Sigmoid colon (tissue), 7 donors: ENCODE measurements at places on chromosomes 13 and 19. TPM values are rescaled to one million over a fixed set of nuclear protein-coding genes. Genes with fewer than 3 reads are reported as not detected.

- DNase-seq: no peak
Measured at GRCh38 chr13:98515818-98516465, 61.0 kb downstream of the STK24 start.

GRCh38 chr19:12837225-12837624 lies 1.1 kb upstream of the MAST1 start:
- DNase-seq: no peak

Gene VRK3
- 17.4 TPM for total RNA-seq

Gene URAD
- not detected for total RNA-seq

DNA sequence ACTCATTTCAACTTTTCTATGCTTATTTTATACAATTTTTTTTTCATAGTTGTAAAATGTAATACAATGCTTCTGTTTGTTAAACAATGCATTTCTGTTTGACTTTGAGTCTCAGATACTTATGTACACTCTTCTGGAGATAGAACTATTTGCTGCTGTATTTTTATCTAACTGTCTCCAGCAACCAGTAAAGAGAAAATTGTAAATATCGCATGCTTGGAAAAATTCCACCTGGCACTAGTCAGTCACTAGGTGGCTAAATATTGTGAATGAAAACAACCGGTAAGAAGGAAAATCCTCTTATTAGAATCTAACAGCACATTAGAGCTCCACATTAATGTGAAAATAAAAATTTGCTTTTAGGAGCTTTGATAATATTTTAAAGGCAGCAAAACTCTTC lies 876.5 kb downstream of the PCDH9 start:
- no peak for DNase-seq
